Activated naive CD4-positive, alpha-beta T cell (primary cell): ENCODE measurements at places on chromosomes 4 and X.

- no peak for DNase-seq
Measured at GRCh38 chr4:77031544-77031943, 44.2 kb downstream of the CCNI start.

GRCh38 chr4:138300616-138301015 lies 58.5 kb upstream of the SLC7A11 start:
- no peak for DNase-seq

- peak; percentile 49 for DNase-seq
Measured at GRCh38 chrX:154458116-154458953, at the start of gene PLXNA3. Gene PLXNA3, plus strand, starts transcription at chrX:154458281. Its CDS starts 1,903 bp downstream, at chrX:154460184.

- no peak for DNase-seq
Measured at GRCh38 chrX:54280466-54280865, 77.4 kb downstream of the WNK3 start.

DNA sequence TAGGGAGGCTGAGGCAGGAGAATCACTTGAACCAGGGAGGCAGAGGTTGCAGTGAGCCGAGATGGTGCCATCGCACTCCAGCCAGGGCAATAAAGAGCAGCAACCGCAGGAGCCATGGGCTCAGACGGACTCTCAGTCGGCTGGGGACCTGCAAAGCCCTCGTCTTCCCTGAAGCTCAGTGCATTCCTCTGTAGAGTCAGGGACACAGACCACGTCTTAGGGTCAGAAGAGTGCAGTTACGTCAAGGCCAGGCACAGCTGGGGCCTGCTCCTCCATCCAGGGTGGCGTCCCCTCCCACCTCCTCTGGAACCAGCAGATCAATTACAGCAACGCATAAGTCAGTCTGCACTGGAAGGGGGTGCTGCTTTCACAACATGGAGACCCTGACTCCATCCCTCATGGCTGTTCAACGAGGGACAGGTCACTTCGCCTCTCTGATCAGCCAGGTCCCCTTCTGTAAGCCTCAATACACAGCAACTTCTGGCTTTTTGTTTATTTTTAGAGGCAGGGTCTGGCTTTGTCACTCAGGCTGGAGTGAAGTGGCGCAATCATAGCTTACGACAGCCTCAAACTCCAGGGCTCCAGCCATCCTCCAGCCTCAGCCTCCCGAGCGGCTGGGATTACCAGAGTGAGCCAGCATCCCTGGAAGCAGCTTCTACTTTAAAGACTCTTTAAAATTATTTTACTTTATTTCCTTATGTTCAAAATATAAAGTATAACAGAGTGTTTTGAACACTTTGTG lies 76.4 kb downstream of the ZFYVE28 start:
- no peak for DNase-seq

GRCh38 chrX:149569770-149570169 lies 17.5 kb downstream of the MAGEA9B start:
- no peak for DNase-seq

DNA sequence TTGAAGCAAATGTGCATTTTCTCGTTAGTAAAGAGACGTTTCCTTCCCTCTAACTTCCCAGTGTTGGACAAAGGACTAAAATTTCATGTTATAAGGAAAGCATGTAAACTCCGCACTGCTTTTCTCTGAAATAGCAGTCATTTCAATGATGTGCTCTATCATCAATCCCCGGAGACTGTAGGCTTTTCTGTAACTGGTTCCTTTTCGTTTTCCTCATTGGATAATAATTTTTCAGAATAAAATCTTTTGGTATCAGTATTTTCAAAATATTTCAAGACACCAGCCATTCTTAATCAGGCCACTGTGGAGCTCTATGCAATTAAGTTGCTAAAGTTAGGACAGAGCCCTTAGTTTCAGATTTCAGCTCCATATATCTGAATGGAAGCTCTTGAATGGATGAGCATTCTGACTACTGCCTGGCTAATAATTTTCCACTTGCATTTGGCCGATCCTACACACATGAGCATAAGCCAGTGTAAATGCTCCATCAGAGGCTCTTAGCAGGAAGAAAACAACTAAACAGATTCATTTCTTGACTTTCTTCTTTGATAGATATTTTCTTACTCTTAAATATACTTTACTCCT lies 157.7 kb downstream of the CHIC2 start:
- DNase-seq, result no peak

GRCh38 chr4:160136021-160136420 lies 1033.1 kb downstream of the RAPGEF2 start:
- DNase-seq, result no peak

- DNase-seq, result no peak
Measured at GRCh38 chr4:40722576-40723161, 27.1 kb upstream of the NSUN7 start.

DNA sequence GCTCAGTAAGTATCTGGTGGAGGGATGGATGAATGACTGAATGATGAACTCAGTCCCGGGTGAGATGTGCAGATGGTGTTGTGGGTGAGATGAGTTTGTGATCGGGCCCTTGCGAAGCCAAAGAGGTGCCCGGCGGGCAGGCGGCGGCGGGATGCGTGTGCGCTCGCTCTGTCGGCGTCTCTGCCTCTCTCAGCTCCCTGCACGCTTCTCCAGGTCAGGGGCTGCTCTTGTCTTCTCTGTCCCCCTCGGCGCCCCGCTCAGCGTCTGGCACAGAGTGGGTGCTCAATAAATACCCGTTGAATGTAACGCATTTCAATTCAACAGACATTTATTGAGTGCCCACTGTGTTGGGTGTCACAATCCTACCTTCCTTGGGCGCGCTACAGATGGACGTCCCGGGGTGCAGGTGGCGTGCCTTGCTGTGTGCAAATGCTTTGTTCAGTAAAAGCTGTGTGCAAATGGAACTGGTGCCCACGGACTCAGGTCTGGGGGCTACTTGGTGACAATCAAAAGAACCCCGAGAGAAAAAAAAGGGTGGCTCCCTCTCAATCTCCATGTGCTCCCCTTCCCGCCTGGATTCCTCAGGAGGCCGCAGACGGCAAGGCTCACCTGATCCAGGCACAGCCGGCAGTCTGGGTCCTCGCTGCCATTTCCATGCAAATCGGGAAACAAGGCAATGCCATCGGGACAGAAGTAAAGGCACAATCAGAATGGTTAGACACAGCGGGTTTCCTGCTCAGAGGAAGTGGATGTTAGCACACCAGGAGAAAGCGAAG lies 65.6 kb upstream of the AFAP1 start:
- DNase-seq, result no peak

DNA sequence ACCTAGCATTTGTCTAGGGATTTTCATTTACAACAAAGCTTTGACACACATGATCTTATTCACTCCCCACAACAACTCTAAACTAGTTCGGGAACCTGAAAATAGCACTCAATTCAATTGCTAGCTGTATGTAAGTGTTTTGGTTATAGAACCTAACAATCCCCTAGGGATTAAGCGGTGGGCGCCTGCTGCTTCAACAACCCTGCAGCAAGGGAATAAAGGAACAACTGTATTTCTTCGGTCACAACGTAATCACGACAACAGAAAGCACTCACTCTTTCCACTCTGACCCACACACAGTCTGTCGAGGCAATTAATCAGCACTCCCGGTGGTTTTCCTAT lies 674 bp upstream of the DIAPH2 start:
- no peak for DNase-seq

- DNase-seq, result no peak
Measured at GRCh38 chr4:148124512-148124911, 317.7 kb downstream of the NR3C2 start.

- no peak for DNase-seq
Measured at GRCh38 chrX:148854306-148854705, 353.9 kb downstream of the AFF2 start.

- DNase-seq, result no peak
Measured at GRCh38 chr4:57442831-57443291, 332.7 kb upstream of the IGFBP7 start.

DNA sequence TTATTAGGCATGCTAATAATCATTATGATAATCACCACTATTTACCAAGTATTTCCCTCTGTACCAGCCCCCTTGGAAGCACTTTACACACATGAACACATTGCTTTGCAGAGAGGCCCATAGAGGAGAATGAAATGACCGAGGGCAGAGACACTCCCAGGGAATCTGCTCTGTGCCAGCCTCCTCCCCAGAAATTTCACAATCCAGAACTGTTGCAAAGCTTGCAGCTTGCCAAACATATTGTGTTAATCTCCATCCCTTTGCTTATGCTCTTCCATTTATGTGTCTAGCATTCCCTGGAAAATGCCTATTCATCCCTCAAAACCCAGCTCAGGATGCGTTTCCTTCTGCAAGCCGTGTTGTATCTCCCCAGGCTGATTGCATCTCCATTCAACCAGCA lies 37.8 kb downstream of the CYTL1 start:
- no peak for DNase-seq

DNA sequence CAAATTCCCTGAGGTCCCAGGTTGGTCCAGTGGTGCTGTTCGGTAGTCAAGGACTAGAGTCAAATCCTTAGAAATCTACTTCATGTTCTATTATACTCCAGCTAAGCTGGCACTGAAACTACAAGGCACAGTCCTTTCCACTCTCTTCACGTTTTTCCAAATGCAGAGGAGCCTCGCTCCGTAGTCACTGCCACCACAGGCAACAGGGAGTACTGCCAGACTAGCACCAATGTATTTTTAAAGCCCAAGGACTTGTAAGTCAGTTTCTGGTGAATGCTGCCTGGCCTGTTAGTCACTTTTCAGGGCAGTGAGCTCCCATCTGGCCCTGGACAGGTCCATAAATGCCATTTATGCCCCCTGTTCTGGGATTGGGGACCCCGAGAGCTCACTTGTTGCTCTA lies 323.5 kb downstream of the FAM47A start:
- no peak for DNase-seq

- DNase-seq, result no peak
Measured at GRCh38 chr4:83561381-83561780, 25.5 kb downstream of the GPAT3 start.

DNA sequence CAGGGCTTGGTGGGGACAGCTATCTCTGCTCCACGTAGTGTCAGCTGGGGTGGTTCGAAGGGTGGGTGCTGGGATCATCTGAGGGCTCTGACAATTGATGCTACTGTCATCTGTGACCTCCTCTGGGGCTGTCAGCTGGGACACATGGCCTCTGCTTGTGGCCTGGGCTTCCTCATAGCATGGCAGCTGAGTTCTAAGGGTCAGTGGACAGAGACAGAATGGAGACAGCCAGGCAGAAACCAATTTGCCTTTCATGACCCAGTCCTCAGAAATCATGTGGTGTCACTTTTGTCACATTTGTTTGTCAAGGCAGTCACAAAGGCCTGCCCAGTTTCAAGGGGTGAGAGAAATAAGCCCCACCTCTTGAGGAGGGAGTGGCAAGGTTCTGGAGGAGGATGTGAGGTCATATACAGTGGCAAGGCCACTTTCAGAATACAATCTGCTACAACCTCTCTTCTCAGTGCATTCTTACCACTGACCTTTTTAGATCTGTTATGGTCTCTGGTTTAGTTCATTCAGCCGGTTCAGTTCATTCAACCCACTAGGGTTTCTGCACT lies 103.6 kb upstream of the BCOR start:
- no peak for DNase-seq

DNA sequence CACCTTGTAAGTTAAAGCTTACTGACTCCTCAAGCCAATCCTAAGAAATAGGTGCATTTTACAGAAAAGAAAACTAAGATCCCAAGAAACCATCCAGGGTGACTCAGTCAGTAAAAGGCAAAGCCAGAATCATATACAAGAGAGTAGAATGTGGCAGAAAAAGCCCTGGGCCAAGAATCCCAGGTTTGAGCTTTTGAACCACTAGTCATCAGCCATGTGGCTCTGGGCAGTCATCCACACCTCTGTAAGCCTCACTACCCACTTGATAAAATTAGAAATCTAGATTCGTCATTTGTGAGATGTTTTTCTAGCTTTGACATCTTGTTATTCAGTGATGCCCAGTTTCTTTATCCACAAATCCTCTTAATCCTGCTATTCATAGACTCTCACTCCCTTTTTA lies 122.2 kb upstream of the PDE5A start:
- no peak for DNase-seq

GRCh38 chrX:75229774-75230173 lies 44.1 kb upstream of the UPRT start:
- no peak for DNase-seq

DNA sequence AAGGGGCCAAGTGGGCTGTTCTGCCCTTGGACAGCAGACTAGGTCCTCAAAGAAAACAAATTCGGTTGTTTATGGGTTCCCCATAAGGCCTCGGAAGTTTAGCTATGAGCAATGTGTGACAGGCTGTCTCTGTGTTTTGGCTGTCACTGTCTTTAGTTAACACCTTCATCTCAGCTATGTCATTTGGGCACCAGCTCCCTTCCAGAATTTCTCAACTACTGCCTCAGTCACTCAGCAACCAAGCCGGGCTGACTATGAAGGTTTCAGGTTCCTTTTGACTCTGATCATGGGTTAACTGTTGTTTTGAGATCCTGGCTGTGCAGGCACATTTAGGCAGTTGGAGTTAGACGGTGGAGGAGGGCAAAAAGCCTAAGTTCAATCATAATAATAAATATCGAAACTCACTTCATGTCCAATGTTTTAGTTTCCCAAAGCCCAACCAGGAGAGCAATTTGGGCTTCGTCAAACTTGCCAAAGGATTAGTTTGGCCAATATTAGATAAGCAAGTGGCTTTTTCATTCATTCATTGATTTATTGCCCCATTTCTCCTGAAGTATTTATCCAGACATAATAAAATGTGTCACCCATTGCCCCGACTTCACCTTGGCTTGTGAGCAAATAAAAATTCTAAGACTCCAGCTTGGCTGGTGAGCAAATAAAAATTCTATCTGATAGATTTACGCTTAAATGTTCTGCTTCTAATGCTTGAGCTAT lies 9.1 kb upstream of the PAGE1 start:
- DNase-seq, result no peak

- DNase-seq, result no peak
Measured at GRCh38 chr4:27881705-27882104, 1021.1 kb downstream of the STIM2 start.

GRCh38 chrX:129723511-129723910 lies 15.3 kb upstream of the XPNPEP2 start:
- DNase-seq, result no peak

GRCh38 chr4:98222306-98222705 lies 38.9 kb upstream of the RAP1GDS1 start:
- DNase-seq, result no peak

DNA sequence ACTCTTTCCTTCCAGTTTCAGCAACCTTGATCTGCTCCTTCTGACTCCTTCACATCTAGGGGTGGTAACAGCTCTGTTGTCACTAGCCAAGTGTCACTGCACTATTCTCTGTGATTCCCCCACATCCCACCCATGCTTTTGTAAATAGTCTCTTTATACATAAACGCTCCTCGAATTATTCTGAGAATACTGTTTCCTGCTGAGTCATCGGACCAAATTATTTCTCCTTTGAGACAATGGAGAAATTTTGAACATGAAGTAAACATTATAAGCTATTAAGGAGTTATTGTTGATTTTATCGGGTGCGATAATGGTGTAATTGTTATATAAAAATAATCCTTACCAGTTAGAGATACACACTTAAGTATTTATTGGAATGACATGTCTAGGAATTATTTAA lies 245.1 kb upstream of the RPS6KA3 start:
- no peak for DNase-seq

- no peak for DNase-seq
Measured at GRCh38 chr4:6183740-6184139, 16.6 kb downstream of the JAKMIP1 start.

DNA sequence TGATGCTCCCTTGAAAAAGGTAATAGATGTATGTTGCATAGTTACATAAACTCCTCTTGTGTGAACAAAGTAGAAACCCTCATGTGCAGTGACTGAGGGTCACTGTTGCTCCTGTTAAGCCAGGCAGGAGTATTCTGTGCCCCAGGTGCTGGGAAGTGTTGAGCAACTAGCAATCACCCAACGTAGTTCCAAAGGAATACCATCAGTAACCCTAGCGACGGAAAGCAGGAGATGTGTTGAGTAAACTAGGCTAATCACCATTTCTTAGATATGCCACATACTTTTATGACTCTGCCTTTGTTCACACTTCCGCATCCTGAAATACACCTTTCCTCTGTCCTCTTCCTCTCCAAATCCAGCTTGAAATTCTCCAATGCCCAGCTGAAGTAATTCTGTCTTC lies 50.9 kb upstream of the TAB3 start:
- no peak for DNase-seq
